ENCODE measurements at places on chromosomes 7 and 10.

- H3K27me3 ChIP-seq: no peaks in the 10 kb centered on the region
- DNase-seq: no peak
- no peaks in the 10 kb centered on the region for H3K36me3 ChIP-seq
- H3K27ac ChIP-seq: no peak overlapping the region
- no peaks in the 10 kb centered on the region for H3K4me1 ChIP-seq
- H3K4me3 ChIP-seq: no peak overlapping the region
These were observed 1159.0 kb downstream of the TYW1 start for GRCh38 chr7:68155676-68156075.

DNA sequence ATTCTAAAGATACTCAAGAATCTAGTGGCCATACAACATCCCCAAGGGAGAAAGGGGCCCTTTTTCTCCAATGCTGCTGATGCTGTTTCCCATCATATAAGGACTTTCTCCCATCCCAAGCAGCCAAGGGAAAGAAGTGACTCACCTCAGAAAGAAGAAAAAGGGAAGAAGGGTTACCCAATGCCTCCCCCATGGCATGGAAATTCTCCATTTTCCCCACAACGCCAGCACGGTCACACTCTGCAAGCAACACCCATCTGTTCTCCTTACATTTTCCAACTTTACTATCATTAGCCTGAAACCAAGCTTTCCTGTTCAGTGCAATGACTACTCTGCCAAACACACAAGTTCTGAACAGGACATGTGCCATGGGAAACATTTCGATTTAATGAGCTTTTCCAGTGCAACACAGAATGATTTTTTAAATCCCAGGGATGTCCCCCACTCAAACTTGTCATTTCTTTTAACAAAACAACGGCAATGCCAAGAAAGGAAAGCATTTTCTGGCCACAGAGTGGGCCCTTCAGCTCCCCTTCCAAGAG lies 67.9 kb downstream of the PTPRN2 start:
- H3K27ac ChIP-seq: no peak overlapping the region
- H3K4me3 ChIP-seq: no peak overlapping the region
- no peaks in the 10 kb centered on the region for H3K4me1 ChIP-seq
- no peaks in the 10 kb centered on the region for H3K36me3 ChIP-seq
- H3K27me3 ChIP-seq: no peaks in the 10 kb centered on the region

GRCh38 chr10:44627591-44628354 lies 242.9 kb upstream of the CXCL12 start:
- H3K4me3 ChIP-seq: no peak overlapping the region
- H3K36me3 ChIP-seq: no peaks in the 10 kb centered on the region
- DNase-seq: no peak
- H3K27ac ChIP-seq: no peak overlapping the region

DNA sequence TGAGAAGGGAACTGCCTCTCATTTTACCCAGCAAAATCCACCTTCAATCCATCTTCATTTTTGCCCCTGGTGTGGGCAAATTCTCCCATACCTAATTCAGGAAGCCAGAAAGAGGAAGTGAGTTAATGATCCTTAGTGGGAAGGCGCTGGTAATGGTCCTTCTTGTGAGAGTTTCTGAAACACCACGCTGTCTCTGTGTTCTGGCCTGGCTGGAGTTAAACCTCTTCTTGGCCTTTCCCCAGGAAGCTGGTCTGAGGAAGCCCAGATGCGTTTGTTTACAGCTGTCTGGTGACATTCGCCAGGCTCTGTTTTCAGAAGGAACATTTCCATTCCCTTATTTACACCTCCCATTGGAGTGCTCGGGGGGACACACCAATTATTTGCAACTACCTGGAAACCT lies 24.3 kb downstream of the HTRA1 start:
- H3K36me3 ChIP-seq: no peaks in the 10 kb centered on the region
- no peak for DNase-seq
- no peak overlapping the region for H3K4me3 ChIP-seq
- no peaks in the 10 kb centered on the region for H3K27me3 ChIP-seq
- no peak overlapping the region for H3K27ac ChIP-seq

- no peak overlapping the region for H3K4me3 ChIP-seq
- H3K27me3 ChIP-seq: no peaks in the 10 kb centered on the region
- H3K4me1 ChIP-seq: no peaks in the 10 kb centered on the region
- H3K27ac ChIP-seq: no peak overlapping the region
- DNase-seq: peak; percentile 18
These were observed 57.6 kb upstream of the ANTXRL start for GRCh38 chr10:46229144-46229563.

DNA sequence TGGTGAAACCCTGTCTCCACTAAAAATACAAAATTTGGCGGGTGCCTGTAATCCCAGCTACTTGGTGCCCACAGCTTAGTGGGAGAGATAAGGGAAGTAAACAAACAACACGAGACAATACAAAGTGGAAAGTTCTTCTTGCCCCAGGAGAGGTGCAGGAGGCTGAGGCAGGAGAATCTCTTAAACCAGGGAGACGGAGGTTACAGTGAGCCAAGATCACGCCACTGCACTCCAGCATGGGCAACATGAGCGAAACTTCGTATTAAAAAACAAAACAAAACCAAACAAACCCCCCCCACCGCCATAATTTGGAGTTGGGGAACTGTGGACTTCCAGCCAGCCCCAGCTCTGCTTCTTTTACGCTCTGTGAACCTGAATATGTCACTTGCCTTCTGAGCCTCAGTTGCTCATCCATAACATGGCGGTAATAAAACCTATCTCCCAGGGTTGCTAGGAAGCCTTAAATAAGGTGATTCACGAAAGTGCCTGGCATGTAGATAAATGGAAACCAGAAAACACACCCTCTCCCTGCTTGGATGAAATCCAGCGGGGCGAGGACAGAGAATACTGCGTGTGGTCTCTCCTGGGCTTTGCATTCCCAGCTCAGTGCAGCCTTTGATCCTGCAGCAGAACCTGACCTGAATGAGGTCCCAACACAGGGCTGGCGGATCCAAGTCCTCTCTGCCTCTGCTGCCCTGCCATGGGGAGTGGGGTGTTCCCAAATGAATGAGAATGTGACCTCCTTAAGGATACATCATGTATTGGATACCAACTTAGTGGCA lies 10.2 kb downstream of the MLXIPL start:
- H3K27me3 ChIP-seq: no peaks in the 10 kb centered on the region
- no peaks in the 10 kb centered on the region for H3K4me1 ChIP-seq
- H3K27ac ChIP-seq: no peak overlapping the region
- no peaks in the 10 kb centered on the region for H3K36me3 ChIP-seq
- no peak for DNase-seq
- no peak overlapping the region for H3K4me3 ChIP-seq

DNA sequence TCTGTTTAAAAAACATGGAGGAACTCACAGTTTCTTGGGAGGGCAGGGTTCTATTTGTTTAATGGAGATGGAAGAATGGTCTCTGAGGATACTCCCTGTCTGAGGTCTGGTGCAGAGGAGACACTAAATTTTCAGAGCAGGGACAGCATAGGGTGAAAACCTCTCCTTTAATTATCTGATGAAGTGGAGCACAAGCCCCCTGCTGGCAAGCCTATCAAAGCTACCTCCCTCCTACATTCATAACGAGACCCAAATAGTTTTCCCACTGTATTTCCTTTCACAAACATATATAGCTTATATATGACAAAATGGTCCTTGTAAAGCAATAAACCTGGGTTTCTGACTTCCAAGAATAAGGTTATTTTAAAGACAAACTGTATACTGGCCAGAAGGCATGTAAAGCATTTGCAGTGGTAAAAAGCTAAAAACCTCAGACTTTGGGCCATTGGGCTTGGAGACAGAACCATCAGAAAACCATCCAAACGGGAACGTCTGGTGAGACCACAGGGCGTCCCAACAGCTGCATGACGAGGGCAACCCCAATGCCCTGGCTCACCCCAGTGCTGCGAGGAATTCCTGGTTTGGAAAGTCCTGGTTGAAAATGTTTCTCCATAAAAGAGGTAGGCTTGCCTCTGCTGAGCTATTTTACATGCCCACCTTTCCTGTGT lies 201.3 kb downstream of the FANK1 start:
- H3K27me3 ChIP-seq: no peaks in the 10 kb centered on the region
- no peaks in the 10 kb centered on the region for H3K36me3 ChIP-seq
- DNase-seq: no peak
- H3K4me3 ChIP-seq: no peak overlapping the region
- H3K4me1 ChIP-seq: no peaks in the 10 kb centered on the region
- H3K27ac ChIP-seq: no peak overlapping the region

DNA sequence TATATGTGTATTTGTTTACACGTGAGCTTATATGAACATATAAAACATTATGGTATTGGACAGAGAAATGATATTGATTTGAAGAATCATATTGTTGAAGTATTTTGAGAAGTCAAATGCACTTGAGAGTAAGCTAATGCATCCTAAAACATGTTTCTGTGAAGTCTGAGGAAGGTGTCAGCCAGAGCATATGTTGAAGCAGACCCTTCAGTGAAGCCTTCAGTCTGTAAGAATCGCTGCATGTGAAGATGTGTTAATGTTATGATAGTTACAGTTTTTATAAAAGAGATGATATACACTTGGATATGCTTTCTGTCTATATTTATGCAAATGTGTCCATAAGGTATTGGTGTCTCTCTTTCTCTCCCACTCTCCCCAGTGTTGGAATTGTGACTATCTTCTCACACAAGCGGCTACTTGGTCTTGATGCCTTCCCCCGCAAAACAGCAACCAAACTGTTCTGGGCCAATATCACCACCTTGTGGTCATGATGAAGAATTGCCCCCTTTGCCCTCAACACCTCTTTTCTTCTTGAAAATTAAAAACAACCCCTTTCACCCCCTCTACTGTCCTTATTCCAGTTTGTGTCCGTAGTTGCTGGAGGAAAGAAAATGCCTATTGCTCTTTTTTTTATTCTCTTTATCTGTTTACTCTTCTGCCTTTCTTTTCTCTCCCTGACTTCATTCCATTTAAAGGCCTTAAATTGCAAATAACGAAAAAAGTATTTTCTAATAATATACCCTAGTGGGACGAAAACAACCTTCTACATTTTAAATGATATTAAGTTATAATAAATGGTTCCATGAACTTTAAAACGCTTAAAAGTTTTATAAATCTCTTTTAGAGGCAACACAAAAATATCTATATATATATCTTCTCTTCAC lies 64.9 kb downstream of the IKZF1 start:
- H3K27me3 ChIP-seq: no peaks in the 10 kb centered on the region
- peak; percentile 84 for DNase-seq
- H3K4me3 ChIP-seq: peak overlapping the region; percentile 15
- H3K27ac ChIP-seq: peak overlapping the region; percentile 94
- peaks cover 96% of the 10 kb centered on the region for H3K4me1 ChIP-seq
- peaks cover 26% of the 10 kb centered on the region for H3K36me3 ChIP-seq

Data from naive thymus-derived CD4-positive, alpha-beta T cell (primary cell).